ENCODE measurements at places on chromosomes 6 and 20.

DNA sequence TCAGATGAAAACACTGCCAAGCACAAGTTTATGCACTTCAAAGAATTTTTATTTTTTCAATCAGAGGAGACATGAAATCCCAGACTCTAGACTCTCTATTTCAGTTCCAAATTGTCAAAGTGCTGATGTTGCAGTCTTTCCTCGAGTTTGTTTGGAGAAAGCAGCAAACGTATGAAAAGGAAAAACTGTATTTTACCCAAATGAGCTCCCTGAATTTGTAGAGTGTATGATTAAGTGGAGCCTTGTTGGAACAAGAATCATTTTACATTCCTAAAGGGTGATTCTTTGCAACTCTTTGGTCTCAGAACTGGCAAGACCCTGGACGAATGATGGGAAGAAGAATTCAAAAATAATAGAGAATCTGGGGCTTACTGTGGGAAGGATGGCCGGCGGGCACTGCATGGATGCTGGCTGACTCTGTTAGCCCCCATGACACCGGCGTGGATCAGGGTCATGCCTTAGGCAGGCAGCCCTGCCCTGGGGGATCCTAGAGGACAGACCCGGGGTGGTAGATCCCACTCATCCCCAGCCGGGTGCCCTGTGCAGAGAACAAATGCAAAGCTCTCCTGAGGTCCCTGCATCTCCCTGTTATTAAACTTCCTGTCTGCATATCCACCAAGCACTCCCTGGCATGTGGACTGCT is 207.4 kb downstream of the FNDC1 start:
- DNase-seq, result no peak

- DNase-seq, result peak; percentile 64
Measured at GRCh38 chr6:108737594-108738546, 110.4 kb upstream of the ARMC2 start.

DNA sequence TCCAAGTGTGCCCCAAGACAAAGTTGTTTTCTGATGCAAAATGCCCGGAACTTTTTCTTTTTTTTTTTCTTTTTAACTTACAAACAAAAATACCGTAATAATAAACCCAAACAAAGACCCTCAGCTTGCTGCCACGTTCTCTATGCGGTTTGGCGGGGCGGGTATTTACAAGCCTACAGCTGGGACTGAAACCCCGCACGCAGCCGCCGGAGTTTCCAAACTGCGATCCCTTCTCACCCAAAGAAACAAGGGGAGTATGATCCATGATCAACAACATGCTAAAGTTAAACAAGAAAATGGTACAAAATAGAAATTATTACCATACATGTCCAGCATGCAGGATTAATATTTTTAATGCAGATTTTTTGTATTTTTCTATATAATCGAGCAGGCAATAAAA is 2.1 kb downstream of the MAFB start:
- no peak for DNase-seq

GRCh38 chr6:126051791-126052190 is 65.5 kb downstream of the TRMT11 start:
- DNase-seq, result no peak

DNA sequence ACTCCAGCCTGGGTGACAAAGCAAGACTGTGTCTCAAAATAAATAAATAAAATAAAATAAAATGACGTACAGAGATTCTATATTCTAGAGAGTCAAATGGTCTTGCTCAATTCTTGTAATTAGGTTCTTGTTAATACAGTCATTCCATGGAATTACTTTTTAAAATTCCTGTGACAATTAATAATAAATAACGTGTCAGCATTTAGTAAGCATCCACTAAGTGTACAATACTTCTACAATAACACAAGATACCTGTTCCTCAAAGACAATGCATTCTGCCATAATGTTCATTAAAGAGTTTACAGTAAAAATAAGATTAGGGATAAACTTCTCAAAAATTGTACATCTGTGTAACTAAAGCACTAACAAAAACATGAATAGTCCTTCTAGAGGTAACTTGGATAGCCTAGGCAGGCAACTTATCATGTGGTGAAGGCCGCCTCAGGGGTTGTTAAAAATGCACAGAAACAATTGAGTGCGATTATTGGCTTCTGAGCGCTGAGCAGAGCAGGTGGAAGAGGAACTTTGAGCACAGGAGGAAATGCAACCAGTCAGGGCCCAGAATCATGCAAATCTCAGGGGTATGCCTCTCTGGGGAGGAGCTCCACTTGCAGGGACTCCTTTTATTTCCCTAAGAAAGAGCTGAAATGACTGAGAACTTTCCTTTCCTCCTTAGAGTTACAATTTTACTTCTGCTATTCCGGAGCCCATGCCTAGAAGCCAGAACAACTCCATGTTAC is 37.1 kb downstream of the QRSL1 start:
- DNase-seq, result no peak

- peak; percentile 54 for DNase-seq
Measured at GRCh38 chr20:38790200-38791053, 15.1 kb upstream of the PPP1R16B start.

- DNase-seq, result no peak
Measured at GRCh38 chr6:41937861-41938574, 3.6 kb downstream of the CCND3 start.

GRCh38 chr6:157221817-157222175 is 101.5 kb downstream of the TMEM242 start:
- DNase-seq, result no peak
